ENCODE measurements at places on chromosomes 4 and X.

DNA sequence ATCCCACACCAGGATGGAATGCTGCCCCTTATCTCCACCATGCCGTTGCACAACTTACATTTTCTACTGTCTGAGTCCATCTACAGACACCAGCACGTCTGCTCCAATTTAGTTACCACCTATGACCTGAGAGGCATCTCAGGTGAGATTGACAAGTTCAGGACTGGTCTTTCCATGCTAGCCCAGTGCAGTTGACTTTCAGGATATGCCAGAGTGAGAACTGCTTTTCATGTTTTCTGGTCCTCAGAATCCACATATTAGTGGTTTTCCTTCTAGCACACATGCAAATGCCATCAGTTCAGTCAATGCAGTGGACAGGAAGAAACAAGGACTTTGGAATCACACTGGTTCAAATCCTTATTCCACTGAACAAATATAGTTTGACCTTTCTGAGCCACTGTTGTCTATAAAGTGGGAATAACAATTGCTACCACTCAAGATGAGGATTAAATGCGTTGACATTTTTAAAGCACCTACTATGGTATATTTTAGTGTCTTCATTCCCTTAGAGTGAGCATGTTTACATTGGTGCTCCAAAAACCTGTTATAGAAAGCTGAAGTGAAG is 38.1 kb upstream of the ANXA3 start:
- ATAC-seq, result no peak

DNA sequence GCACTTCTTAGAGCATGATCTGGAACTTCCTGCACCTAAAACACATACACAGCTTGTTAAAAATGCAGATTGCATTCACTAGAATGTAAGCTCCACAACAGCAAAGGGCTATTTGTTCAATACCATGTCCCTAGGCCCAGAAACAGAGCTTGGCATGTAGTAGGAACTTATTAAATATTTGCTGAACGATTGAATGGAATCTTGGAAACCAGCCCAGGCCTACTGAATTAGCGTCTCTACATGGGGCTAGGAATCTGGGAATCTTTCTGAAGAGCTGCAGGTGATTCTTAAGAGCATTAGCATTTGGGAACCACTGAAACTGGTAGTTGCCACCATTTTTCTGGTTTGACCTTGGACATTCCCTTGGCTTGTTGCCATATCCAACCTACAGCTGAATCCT is 234.1 kb downstream of the STIM2 start:
- no peak for ATAC-seq

GRCh38 chrX:149531599-149531998 is 9.2 kb upstream of the EOLA1 start:
- peak; percentile 65 for ATAC-seq

GRCh38 chr4:86630629-86631028 is 36.5 kb downstream of the PTPN13 start:
- ATAC-seq, result no peak

GRCh38 chr4:912548-913279 is 19.4 kb downstream of the GAK start:
- ATAC-seq, result no peak

DNA sequence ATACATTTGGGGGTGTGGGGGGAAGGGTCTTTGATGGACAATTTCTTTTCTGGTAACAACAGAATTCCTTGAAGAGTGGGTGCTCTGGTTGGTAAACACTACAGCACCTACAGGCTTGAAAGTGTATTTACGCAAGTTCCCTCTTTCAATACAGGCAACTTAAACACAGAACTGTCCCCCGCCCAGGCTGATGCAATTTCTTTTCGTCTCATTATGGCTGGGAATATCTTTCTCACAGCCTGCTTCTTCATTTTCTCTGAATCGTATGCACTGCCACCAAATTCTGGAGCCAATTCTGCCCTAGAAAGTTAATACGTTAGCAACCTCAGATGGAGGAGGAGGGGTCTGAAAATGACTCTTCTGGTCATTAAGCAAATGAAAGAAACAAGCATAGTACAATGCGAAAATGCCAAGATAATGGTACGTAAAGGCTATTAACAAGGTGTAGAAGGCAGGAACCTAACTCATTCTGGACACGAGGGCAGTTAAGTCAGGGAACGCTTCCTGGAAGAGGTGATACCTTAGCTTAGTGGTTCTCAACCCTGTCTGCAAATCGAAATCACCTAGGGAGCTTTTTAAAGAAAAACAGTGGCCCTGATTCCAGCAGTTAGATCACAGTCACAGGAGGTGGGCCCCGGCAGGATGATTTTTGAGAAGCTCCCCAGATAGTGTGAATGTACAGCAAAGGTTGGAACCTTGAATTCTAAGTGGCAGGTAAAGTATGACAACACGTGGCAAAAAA is 1.0 kb downstream of the AGA start:
- peak; percentile 1 for ATAC-seq

- ATAC-seq, result no peak
Observed at GRCh38 chr4:93513851-93514250, 314.7 kb upstream of the ATOH1 start.

DNA sequence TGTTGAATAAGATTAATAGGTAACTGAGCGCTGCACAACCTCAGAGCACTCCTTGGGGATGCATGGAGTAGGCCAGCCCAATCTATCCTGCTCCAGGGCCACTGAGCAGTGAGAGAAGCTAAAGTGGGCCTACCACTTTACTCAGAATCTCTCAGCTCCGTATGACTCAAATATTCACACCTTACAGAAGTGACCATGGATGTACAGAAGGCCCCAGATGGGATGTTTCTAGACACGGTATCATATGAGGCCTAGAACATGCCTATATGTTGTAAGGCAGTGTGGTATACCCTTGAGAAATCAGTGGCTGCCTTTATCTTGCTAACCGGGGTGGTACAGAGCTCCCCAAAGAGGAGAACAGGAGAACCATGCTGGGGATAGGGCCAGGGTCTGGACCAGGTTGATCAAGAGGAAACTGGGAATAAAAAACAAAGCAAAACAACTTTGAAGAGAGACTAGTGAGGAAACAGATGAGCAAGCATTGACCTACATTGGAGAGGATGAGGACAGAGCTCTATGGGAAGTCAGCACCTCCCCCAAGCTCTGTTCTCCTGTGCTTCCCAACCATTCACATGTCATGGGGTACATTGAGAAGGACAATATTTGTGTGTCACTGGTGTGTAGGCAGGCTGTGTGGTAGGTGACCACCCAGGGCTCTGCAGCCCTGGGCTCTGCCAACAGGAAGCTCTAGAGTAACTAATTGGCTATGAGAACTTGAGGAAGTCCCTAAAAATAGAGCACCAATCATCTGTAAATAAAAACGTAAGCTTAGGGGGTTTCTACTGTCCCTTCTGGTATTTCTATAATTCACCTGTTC is 31.4 kb downstream of the HOPX start:
- ATAC-seq, result peak; percentile 23

DNA sequence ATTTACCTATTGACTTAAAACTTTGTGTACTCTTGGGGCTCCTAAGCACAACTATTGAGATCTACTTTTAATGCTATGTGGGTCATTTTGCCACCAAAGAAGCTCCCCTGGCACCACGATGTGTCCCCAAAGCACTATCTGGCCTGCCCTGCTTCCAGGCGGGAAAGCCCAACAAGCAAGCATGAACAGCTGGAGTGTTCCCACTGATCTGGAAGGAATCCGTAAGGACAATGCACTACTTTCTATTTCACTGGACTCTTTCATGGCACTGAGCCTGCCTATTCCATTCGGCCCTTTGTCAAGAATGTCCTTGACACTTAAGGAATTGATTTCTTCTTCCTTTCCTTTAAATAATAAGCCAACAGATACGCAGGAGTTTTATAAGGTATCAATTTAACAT is 38.8 kb downstream of the GRIA3 start:
- ATAC-seq, result no peak

- no peak for ATAC-seq
Observed at GRCh38 chr4:161182913-161183312, 980.9 kb downstream of the FSTL5 start.

DNA sequence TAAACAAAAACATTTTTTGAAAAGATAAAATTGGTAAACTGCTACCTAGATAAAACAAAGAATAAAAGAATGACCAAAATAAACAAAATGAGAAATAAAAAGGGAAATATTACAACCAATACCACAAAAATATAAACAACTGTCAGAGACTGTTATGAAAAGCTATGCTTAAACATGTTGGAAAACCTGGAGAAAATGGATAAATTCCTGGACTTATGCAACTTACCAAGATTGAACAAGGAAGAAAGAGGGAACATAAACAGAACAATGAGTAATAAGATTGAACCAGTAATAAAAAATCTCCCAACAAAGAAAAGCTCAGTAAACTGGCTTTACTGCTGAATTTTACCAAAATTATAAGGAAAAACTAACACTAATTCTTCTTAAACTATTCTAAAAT is 518.7 kb downstream of the GRXCR1 start:
- ATAC-seq, result no peak

DNA sequence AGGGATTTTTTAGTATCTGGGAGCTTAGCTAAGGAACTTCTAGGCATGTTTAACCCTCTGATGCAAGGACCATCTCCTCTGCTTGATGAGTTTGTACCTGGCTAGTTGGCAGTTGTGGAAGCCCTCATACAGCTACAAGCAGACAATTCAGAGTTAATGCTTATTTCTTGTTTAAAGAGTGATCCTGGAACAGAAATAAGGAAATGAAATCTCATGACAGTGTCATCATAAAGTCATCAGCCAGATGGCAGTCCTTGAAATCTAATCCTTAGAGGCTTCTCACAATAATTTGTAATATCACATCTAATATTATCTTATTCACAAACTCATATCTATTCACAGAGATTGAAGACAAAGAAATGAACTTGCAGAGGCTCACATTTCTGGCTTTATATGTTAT is 581.6 kb upstream of the FTHL17 start:
- ATAC-seq, result no peak

DNA sequence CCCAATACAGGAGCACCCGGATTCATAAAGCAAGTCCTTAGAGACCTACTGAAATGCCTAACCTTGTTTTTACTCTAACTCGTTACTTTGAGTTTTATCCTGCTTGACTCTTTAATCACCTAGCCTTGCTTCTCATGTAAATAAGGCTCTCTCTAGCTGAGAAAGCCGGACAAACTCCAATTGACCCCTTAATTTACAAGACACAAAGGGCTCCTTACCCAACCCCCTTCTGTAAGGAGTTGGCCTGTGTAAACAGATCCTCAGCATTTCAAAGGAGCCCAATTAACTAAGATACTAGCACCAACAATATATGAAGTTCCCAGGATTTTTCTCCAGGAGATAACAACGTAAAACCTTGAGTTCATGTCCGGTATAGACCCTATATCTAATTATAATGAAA is 61.7 kb downstream of the CT47B1 start:
- no peak for ATAC-seq

Data from activated T-helper 17 cell treated with anti-CD3 and anti-CD28 coated beads, Interleukin-2, amount 50 U/mL, for 72 hours (primary cell).